ENCODE measurements at places on chromosomes 12 and 14. TPM values are rescaled to one million over a fixed set of nuclear protein-coding genes. Genes with fewer than 3 reads are reported as not detected.

DNA sequence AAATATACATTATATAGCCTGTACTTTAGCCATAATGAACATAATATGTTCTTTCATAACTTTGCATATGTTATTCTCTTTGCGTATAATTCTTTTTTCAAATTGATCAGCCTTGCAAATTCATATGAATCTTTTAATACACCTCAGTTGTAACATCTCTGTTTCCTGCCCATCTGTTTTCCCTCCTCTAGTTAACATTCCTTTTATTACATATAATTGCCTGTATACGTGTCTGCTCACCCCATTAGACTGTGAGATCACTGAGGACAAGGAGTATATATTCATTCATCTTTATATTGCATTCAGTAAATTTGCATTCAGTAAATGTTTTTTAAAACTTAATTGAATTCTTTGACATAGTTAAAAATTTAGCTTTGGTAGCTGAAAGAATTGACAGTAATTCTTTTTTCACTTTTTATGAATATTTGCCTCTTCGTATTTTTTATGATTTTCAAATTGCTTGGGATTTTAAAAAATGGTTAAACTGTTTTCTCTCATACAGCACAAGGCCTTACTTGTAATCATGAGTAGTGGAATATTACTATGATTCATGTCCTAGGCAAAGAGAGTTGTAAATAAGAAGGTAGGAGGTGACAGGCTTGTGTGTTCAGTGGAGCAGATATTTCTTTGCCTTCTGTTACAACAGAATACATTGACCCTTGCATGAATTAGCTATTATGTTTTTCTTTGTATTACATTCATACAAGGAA is 32.8 kb upstream of the KLHL42 start:
- DNase-seq: no peak

- DNase-seq: no peak
Measured at GRCh38 chr12:29528161-29528560, 30.7 kb upstream of the OVCH1 start.

- no peak for DNase-seq
Measured at GRCh38 chr12:7047306-7047705, 13.2 kb upstream of the C1S start.

DNA sequence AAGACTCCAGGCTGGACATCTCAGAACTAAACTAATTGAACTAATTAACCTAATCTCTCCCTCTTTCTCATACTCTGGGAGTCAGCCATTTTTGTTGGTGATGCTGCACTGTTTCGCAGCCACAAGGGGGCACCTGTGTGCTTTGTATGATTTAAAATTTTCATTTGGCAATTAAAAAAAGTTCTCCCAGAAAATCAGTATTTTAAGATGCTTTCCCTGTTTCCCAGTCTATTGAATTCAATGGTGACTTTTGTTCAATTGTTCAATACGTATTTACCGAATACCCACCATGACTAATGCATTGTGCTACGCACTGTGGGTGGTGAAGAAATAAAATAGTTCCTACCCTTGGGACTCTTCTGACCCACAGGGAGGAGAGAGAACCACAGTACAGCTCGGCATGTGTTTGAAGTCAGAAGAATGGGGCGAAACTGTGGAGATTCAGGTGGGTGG is 63.7 kb downstream of the ZNF664 start:
- peak; percentile 50 for DNase-seq

DNA sequence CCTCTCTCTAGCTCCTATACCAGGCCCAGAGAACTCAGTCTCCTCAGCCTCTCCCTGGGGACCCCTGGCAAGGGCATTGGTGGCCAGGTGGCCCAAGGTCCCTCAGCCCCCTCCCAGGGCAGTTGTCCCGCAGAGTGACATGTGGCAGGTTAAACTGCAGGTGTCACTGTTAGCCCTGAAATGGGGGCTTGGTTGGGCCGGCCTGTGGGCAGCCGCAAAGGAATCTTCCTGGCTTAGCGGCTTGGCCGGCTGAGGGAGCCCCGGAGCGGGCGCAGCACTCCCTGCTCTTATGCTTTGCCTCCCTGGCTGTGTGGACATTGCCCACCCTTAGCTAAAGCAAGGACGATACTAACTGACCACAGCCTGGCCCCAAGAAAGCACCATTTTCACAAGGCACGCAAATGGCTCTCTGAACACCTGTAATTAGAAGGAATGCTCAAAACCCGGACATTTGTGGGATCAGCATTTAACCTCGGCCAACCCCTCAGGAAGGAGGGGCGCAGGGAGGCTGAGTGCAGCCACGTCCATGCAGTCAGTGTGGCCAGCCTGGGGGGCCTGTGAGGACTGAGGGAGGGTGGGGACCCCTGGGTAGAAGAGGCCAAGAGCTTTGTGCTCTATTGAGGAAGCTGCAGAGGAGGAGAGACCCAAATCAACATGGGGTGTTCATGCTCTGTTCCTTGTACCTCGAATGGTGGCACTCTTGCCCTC is 82.2 kb downstream of the PAPOLA start:
- DNase-seq: no peak

- DNase-seq: no peak
Measured at GRCh38 chr12:132239796-132240668, 89.4 kb downstream of the GALNT9 start.

Gene IFNG-AS1
- total RNA-seq: not detected

Gene POLE2
- 5.3 TPM for total RNA-seq

Measured in frontal cortex (tissue), 4 donors.